ENCODE measurements at places on chromosomes 12 and 14.
A peak's percentile ranks its signal among the peaks of the same experiment; 100 is the strongest.

DNA sequence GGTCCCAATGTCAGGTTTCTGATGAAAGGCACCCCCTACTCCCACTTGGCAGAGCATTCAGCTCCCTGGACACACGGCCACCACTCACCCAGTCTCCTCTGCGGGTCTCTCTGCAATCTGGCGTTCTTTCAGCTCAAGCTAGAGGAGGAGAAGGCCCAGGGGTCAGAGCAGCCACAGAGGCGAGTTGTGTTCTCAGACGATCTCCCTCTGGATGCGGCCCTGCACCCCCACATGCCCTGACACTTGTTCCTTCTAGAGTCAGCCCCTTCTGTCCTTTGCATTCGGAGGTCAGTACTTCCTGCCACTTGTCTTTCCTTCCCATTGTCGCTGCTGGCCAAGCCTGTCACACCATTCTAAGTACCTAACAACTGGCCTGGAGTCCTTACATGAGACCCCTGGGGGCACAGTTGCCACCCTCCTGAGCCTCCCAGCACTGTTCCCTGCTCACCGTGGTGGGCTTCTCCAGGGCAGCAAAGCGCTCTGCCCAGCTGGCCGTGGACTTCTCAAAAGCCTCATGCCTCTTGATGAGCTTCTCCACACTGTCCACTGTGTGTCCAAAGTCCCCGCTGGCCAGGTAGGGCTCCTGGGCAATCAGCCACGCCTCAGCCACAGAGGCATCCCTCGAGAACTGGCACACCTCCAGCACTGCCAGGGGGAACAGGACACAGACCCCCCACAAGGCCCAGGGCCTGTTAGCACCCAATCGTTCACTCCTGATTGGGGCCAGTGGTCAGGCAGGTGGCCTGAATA lies 63.2 kb downstream of the PLEKHG3 start:
- DNase-seq = no peak

GRCh38 chr12:2084553-2085296 lies 31.9 kb downstream of the CACNA1C start:
- DNase-seq = peak; percentile 77

GRCh38 chr14:29222671-29223268 lies 456.2 kb downstream of the FOXG1 start:
- peak; percentile 62 for DNase-seq

DNA sequence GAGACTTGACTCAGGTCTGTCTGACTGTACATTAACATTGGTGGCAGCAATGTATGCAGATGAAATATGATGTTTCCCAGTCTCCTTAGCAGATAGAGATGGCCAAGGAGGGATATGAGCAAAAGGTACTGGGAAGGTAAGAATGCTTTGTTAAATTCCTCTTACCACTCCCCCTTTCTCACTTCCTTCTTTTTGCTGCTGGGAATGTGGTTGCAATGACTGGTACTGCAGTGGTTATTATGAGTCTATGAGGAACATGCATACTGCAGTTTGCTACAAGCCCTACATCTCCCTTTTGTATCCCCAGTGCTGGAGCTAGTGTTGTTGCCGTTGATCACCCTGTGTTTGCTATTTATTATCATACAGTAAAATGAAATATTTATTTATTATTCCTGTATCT lies 35.9 kb downstream of the ALDH1L2 start:
- no peak for DNase-seq

- no peak for DNase-seq
These were observed 18.0 kb downstream of the LRRC74A start for GRCh38 chr14:76844223-76844622.

- peak; percentile 72 for DNase-seq
These were observed 136.3 kb downstream of the SCARB1 start for GRCh38 chr12:124727264-124727800.

DNA sequence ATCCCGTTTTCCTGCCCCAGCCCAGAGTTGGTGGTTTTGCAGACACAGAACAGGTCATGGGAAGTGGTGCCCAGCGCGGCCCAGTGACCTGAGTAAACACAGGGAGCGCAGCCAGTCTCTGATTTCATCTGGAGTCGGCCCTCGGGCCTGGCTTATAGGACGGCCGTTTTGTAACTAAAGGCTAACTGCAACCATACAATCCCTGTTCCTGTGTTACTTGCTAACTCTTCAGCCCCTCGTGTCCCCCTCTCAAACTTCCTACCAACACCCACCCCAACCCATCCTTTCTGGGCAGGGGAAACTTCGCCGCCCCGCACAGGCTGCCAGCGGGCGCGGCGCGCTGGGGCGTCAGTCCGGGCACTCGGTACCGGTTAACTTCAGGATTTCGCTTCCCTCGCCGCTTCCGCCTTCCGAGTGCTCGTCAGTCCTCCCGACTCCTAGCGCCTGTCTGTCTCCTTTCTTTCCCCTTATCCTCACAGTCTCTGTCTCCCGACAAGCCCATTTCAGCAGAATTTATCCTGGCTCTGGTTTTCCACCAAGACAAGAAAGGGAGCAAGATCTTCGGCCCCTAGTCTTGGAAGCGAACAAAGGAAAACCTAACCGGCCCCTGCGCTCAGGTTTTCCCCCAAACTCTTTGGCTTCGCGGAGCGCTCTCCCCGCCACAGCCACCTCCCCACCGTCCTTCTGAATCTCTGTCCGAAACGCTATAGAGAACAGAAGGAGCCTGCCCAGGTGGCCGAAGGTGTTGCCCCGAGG lies 2.0 kb downstream of the SIX1 start:
- peak; percentile 75 for DNase-seq

DNA sequence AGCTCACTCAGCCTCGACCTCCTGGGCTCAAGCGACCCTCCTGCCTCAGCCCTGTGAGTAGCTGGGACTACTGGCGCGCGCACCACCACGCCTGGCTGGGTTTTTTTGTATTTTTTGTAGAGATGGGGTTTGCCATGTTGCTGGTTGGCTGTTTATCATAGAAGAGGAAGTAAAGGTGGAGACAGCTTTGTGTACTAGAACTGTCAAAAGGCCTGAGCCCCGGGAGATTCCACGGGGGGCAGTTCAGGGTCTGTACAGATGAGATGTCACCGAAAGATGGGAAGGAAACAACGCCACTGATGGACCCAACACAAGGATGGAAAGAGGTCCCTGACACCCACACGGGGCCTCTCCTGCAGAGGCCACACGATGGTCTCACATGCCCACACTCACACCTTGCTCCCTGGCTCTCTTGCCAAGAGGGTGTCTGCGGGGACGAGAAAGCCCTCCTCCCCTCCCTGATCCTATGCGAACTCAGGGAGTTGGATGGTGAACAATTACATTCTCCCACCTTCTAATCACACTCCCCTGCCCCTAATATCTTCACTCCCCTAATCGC lies 66.6 kb downstream of the KDM2B start:
- no peak for DNase-seq

GRCh38 chr12:119412811-119413794 lies 78.6 kb downstream of the CCDC60 start:
- DNase-seq = peak; percentile 38

DNA sequence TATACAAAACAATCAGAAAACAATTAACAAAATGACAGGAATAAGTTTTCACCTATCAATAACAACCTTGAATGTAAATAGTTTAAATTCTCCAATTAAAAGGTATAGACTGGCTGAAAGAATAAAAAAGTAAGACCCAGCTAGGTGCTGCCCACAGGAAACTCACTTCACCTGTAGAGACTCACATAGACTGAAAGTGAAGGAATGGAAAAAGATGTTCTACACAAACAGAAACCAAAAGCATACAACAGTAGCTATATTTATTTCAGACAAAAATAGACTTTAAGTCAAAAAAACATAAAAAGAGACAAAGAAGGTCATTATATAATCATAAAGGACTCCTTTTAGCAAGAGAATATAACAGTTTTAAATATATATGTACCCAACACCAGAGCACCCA lies 152.4 kb upstream of the PWP1 start:
- DNase-seq = no peak

GRCh38 chr12:94839347-94839746 lies 164.2 kb downstream of the NDUFA12 start:
- DNase-seq = no peak

DNA sequence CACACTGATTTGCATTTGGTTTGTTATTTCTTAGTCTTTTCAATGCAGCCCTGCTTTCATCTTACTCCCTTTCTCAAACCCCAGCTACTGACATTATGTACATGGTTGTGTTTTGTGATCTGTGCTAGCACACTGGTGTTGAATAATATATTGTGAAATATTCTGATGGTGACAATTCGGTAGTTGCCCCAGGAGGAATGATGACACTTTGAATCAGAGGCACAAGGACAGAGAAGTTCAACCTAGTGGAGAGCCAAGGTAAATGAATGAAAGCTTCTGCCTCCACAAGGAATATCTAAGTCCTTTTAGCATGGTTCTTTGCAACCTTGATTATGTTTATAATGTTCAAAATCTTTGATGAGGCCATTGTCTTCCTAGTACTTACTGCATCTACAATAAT lies 159.9 kb downstream of the PDE3A start:
- DNase-seq = no peak

DNA sequence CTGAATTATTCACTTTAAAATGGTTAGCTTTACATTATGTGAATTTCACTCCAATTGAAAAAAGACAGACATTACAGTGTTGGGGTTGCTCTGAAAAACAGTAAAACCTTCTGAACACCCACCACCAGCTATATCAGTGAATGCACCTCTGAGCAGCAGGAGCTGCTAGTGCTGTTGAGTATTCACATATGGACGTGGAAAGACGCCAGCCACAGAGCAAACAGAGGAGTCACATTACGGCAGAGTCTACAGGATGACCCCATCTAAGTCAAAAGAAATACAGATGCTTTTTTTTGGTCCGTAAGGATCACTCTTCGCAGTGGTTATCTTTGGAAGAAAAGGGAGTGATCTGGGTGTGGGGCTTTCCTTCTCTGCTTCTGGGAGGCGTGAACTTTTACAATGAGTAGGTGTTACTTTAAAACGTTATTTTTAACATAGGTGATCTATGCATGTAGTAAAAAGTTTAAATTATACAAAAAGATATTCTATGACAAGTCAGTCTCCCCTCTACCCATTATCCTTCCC lies 4.5 kb downstream of the HVCN1 start:
- DNase-seq = no peak

DNA sequence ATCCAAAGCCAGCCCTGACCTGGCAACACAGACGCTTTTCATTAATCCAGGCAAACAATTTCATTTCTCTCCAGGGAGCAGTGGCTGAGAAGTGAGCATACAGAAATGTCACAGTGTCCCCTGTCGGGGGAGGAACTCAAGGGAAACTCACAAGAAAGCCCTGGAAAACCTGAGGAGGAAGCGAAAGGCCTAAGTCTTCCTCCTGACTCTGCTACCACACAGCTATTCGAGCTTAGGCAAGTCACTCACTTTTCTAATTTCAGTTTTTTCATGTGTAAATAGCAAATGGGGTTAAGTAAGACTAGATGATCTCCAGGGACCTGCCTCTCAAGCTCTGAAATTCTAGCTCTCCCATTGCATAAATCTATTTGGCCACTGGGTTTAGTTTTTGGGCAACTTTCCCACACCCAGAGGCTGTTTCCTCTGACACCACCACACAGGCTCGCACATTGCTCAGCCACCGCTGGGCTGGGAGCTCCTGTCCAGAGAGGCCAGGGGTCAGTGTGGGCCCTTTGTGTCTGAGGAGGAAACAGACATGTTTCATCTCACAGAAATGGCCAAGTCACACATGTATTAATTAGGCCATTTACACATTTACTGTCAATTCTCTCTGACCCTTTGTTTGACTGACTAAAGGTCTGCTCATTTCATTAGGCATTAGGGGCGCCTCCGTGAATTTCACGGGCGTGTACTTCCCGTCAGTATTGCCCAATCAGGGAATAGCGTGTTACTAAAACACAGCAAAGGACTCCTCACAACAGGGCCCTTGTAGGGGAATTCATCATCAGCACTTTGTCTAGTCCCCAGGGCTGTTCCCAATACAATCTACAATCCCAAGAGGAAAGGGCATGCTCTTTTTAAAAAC lies 9.8 kb upstream of the PNMA1 start:
- DNase-seq = peak; percentile 96

GRCh38 chr12:76444408-76444984 lies 96.3 kb upstream of the BBS10 start:
- DNase-seq = peak; percentile 19

- DNase-seq = no peak
These were observed 20.4 kb downstream of the ADAM20 start for GRCh38 chr14:70514168-70515069.

GRCh38 chr12:55875704-55876467 lies 33.1 kb upstream of the MMP19 start:
- DNase-seq = peak; percentile 2

DNA sequence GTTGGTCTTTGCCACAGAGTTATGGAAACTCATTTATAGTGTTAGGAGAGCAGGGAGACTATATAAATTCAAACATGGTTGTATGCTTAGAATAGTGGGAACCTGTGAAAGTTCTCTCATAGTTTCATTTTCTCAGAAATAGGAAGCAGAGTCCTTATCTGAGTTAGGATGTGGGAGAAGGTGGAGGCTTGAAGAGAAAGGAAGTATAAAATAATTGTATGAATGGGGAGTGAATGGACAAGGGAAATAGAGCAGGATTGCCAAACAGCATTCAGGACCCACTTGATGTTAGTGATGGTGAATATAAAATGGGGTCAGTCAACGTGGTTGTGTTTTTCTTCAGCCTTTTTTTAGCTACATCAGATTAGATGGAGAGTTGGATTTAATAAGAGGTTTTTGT lies 34.0 kb upstream of the TPH2 start:
- DNase-seq = no peak

DNA sequence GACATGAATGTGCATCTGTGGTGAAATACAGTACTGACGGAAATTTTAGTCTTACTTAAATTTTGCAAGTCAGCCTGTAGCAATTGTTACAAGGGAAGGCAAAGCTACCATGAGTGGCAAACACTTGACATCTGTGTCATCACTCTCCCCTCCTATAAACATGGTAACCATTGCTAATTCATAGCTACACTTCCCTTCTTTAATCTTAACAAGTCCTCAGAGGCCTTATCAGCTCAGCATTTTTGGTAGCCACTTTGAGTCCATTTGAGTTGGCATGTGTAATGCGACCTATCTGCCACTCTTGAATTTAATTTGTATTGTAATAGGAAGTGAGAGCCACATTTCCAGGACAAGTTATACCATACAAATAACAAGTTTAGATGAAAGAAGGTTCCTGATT lies 218.1 kb downstream of the RMST start:
- DNase-seq = no peak

DNA sequence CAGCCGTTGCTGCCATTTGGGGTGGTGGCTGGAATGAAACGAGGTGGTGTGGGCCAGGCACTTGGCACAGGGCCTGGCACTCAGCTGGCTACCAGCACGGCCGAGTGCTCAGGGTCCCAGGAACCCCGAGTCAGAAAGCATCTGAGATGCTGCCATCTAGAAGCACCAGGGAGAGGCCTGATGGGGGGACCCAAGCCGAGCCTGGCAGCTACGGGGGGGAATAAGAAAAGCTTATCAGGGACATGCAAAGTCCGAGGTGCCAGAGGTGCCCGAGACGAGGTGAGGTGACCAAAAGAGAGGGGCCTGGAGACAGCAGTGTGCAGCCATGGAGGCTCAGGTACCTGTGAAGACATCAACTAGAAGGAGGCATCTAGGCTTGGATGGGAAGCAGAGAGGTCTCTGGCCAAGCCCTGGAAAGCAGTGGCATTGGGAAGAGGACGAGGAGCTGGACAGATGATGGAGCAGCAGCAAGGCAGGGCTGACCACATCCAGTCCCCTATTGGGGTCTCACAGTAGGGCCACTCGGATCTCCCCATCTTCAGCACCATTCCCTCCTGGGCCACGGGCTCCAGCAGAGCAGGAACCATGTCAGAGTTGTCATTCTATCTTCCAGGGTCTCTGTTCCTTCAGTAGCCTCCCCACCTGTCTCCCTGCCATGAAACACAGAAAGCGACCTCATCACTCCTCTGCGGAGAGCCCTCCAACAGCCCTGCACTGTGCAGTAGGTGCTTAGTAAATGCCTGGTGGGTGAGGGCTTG lies 59.3 kb upstream of the DIO3 start:
- no peak for DNase-seq

Data from fibroblast of lung (primary cell).